Stimulated activated CD4-positive, alpha-beta T cell treated with anti-CD3 and anti-CD28 coated beads, Interleukin-15, amount 100 ng/mL, for 1 hour (primary cell): ENCODE measurements at places on chromosomes 2 and 18.

GRCh38 chr18:22098563-22098989 is 70.8 kb upstream of the GATA6 start:
- DNase-seq: no peak

DNA sequence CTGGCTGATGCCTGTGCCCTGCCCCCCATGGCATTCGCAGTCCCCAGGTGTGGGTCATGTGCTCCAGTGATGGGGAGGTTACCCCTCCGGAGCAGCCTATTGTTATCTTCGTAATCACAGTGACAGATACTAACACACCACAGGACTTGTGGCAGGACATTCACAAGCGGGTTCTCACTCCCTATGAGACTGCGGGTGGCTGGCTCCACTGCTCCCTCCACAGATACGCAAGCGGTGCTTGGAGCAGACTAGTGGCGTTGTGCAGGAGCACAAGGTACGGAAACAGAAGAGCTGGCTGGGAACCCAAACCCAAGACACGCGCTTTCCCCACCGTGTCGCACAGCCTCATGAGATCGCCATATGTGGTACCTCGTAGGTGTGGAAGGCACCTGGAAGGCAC is 52.2 kb downstream of the ACKR3 start:
- no peak for DNase-seq

- no peak for DNase-seq
Observed at GRCh38 chr2:141647353-141647752, 483.5 kb downstream of the LRP1B start.

- no peak for DNase-seq
Observed at GRCh38 chr2:7057865-7058400, 140.7 kb downstream of the RNF144A start.

DNA sequence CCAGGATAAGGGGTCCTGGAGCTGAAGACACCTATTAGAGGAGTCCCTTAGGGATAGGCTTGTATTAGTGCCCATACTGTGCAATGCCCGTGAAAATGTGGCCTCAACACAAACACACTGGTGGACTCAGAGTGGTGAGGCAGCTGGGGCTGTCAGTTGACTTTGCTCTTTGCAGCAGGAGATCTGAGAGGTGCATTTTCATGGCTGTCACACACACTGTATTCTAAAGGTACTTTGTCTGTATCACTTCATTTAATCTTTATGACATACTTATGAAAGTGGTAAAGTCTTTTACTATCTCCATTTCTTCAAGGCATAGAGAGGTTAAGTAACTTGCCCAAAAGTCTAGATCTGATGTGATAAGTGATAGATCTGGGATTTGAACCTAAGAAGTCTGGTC is 55.1 kb upstream of the GCFC2 start:
- DNase-seq: no peak
